ENCODE measurements at places on chromosomes 7 and 10. TPM values are rescaled to one million over a fixed set of nuclear protein-coding genes. Genes with fewer than 3 reads are reported as not detected.

Gene CALY
- not detected for total RNA-seq

Gene ACBD7
- total RNA-seq, result 1.1 TPM

Gene LLCFC1
- not detected for total RNA-seq

Gene LEP
- total RNA-seq, result not detected

Gene SPDYE3
- total RNA-seq, result not detected

DNA sequence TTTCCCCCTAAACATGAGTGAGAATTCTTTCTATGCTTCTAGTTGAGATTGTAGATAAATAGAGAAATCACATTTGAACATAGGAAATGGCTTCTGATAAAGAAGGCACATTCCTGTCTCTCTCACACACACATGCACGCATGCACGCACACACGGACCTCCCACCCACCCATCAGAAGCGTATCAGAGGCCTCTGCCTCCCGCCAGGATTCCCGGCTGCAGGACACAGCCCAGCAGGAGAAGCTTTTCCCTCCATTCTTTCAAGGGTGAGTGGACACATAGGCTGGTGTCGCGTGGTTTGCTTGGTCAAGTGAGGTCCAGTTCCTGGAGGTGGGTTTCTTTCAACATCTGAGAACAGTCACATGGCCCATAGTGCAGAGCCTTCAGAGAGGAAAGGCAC lies 34.2 kb downstream of the KLF6 start:
- DNase-seq, result no peak

DNA sequence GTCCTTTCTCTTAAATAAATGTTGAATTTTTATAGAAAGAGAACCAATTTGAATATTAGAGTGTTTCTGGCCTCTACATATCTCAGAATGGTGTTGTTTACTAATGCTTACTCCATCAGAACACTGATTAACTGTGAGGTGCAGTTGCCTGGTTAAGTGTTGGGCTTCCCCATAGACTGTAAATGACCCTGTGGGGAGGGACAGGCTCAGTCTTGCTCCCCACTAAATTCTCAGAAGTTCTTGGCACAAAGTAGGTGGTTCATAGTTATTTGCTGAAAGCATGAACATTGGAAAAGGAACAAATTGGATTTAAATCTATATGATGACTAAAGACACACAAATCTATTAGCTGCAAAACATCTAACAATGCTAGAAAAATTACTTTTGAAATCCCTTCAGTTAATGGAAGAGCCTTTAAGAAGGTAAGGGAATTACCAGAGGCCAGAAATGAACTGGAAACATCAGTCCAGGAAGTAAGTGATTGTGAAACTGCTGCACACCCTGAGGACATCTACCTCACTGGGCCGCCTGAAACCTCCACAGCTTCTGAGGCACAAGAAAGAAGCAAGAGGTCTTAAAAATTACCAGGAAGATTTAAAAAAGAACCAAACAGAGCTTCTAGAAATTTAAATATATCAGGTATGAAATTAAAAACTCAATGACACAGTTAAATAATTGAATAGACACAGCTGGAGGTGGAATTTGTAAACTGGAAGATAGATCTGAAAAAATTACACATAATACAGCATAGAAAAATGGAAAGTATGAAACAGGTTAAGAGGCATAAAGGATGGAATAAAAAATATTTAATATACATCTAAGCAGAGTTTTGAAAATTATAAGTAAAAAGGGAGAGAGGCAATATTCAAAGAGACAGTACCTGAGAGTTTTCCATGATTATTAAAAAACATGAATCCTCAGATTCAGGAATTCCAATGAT lies 17.8 kb upstream of the COMTD1 start:
- no peak for DNase-seq

- no peak for DNase-seq
Measured at GRCh38 chr10:3728563-3728962, 56.4 kb downstream of the KLF6 start.

GRCh38 chr10:124211921-124212320 lies 118.5 kb upstream of the CHST15 start:
- DNase-seq, result no peak

All from IMR-90 (cell line).